ENCODE measurements at places on chromosomes 13 and 19.

DNA sequence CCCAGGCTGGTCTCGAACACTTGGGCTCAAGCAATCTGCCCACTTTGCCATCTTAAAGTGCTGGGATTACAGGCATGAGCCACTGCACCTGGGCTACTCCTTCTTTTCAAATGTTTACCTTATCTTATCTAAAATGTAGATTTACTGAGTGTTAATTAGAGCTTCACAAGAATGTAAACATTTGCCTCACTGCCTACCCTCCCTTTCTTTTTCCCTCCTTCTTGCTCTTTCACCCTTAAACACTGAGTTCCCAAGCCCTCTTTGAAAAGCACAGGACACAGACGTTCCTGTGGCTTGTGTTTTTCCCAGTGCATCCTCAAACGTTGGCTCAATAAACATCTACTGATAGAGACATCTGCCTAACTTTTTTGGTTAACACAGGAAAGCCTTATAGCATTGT is 32.7 kb upstream of the CYSLTR2 start:
- no peak for DNase-seq

DNA sequence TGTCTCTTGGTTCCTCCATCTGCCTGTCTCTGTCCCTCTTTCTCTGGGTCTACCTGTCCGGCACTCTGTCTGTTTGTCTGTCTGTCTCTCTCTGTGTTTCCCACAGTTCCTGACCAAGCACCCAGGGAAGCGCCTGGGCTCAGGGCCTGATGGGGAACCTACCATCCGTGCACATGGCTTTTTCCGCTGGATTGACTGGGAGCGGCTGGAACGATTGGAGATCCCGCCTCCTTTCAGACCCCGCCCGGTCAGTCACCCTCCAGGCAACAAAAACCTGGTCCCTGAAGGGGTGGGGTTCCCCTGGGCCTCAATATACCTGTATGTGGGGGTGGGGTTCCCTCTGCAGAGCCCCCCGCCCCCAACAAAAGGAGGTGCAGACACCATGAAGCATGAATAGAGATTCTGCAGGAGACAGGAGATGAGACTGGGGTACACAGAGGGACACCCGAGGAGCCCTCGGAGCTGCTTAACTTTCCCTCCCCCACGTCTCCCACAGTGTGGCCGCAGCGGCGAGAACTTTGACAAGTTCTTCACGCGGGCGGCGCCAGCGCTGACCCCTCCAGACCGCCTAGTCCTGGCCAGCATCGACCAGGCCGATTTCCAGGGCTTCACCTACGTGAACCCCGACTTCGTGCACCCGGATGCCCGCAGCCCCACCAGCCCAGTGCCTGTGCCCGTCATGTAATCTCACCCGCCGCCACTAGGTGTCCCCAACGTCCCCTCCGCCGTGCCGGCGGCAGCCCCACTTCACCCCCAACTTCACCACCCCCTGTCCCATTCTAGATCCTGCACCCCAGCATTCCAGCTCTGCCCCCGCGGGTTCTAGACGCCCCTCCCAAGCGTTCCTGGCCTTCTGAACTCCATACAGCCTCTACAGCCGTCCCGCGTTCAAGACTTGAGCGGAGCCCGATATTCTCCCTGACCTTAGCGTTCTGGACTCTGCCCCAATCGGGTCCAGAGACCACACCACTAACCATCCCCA is 2.6 kb upstream of the CACNG7 start:
- peak; percentile 70 for DNase-seq

- DNase-seq = no peak
Measured at GRCh38 chr13:52374389-52374788, 31.6 kb downstream of the THSD1 start.

DNA sequence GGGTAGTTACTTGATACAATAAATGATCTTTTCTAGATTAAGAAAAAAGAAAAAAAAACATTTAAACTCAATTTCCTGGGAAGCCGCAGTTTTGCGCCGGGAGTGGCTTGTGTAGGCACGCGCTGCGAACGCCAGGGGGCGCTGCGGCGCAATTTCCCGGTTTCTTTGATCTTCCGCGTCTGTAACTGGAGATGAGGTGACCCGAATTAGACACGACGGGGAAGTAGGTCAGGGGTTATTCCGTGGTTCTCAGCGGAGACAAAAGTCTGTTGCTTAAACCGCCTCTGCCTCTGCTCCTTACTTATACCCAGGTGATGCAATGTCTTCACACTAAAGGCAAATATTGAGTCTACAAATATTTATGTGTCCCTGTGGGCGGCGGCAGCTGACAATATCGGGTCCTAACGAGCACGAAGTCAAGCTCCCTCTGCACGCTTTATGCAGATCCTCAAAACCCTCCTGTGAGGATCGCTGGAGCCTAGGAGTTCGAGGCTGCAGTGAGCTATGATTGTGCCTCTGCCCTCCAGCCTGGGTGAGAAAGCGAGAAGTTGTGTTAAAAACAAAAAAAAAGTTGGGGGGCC is 15.2 kb downstream of the STXBP2 start:
- peak; percentile 87 for DNase-seq

- no peak for DNase-seq
Measured at GRCh38 chr13:52374873-52375411, 31.0 kb downstream of the THSD1 start.

DNA sequence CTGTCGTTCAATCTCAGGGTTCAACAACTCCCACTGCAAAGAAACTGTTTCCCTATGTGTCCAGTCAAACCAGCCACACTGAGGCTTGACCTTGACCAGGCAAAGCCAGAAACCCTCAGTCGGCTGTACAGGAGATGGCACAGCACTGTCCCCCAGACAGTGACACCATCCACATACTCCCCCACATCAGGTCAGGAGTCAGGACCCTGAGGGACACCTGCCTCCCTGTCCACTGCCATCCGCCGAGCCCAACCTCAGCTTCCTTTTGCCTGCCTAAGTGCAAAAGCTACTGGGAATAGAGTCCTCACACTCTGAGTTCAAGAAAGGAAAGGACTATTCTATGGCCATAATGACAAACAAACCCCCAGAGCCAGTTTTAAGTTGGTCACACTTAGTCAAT is 66.8 kb downstream of the ATP7B start:
- no peak for DNase-seq

DNA sequence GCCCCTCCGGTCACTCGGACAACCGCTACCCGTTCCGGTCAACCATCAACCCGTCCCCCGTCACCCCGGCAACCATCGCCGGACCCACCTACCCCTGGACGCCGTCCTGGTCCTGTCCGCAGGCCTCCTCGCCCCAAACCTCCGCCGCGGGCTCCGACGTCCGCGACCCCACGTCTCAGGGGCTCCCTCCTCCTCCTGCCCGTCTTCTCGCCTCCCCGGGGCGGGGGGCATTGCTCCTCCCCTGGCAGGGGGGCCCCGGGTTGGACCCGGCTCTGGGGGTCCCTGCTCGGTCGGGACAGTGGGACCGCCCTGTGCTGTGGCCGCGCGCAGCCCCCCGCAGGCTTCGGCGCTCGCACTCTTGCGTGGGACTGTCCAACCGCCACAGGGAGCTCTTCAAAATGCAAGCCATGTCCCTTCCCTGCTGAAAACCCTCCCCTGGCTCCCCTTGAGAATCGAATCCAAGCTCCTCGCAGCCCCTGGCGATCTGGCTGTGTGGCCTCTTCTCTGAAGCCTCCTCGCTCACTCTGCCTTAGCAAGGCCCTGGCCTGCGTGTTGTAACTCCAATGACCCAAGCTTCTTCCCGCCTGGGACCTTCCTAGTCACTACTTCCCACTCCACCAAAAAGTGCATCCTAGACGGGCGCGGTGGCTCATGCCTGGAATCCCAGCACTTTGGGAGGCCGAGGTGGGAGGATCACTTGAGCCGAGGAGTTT is 8.4 kb downstream of the EPHX3 start:
- no peak for DNase-seq

DNA sequence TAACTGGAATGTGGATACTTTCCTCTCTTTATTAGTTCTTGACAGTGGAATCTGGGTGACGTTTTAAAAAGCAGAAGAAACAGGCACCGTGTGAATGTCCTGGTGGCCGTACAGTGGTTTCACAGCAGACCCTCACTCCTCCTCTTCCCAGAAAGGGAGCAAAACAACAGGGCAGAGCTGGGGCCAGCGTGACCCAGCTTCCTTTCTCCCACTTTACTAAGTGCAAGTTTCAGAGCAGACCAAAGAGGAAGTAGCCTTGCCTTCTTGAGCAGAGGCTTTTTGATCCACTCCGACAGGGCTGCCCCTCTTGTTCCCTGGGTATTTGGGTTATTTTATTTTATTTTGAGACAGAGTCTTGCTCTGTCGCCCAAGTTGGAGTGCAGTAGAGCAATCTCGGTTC is 19.6 kb upstream of the C19orf33 start:
- no peak for DNase-seq

DNA sequence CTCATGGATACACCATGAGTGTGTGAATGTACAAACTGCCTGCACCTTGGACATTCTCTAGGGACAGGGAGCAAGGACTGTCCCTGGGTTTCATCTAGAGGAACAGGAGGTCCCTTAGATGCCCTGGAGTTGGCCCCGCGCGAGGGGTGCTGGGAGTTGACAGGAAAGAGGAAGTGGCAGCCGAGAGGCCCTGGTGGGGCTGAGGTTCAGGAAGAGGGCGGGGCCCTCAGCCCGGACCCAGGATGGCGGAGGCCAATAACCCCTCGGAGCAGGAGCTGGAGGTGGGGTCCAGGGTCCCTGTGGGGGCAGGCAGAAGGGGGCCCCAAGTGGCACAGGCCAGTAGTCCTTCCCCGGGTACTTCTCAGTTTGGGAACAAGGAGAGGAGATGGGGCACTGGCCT is 6.9 kb downstream of the PKN1 start:
- DNase-seq = peak; percentile 82

GRCh38 chr13:26929971-26930730 is 169.6 kb upstream of the GPR12 start:
- DNase-seq = peak; percentile 75
